LoVo (cell line): ENCODE measurements at places on chromosomes 7 and 10.

GRCh38 chr7:16034353-16034752, 347.9 kb upstream of the MEOX2 start:
- DNase-seq: no peak

DNA sequence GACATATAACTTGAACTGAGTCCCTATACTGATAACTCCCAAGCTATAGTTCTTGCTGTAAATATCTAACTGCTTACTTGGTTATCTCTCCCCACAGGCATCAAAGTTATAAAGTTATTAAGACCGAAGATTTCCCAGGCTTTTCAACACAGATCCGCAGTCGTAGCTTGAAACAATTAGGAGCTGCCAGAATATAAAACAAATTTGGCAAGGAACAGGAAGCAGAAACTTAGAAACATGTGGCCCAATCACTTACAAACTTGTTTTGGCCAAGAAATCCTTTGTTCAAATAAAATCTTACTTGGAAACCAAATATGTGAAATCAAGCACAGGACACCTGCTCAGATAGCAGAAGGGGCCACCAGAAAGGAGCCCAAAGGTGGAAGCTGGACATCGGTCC, 9.0 kb downstream of the SLC16A12 start:
- DNase-seq: no peak

DNA sequence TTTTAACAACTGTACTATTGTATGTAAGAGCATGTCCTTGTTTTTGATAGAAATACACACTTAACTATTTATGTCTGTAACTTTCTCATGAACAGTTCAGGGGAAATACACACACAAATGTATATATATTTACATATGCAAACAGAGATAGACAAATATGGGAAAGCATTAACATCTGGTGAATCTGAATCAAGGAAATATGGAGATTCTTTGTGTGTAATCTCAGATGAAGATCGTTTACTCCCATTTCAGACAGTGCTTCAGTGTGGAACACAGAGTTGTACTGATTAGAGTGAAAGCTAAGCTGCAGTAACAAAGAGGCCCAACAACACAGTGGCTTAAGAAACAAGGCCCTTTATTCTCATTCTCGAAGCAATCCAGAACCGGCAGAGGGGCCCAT, 26.3 kb upstream of the NPVF start:
- DNase-seq: no peak

- no peak for DNase-seq
Observed at GRCh38 chr10:119388849-119389345, 153.6 kb downstream of the RGS10 start.

DNA sequence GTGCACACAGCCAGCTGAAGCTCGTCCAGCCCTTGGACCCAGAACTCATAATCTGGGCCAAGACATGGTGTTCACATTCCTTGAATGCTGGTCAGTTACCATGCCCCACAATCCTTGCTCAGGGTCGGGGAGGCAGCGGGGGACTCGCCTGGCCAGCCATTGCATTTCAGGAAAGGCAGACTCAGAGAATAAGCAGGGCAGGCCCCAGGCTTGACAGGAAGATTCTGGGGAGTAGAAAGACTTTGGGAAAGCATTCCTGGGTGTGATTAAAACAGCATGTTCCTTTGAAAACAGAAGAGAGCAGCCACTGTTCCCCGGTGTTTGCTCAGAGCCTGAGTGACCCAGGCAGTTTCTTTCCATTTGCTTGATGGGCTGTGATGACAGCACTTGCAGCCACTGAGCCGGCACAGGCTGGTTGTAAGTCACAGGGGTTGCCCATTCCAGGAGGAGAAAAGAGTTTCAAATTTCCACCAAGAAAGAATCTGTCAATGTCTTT, 473.7 kb downstream of the TYW1 start:
- no peak for DNase-seq
